ENCODE measurements at places on chromosomes 16 and 17. TPM values are rescaled to one million over a fixed set of nuclear protein-coding genes. Genes with fewer than 3 reads are reported as not detected.

Gene EVI2B
- 0.36 TPM for total RNA-seq

Gene BORCS6
- total RNA-seq = 3.1 TPM

Gene ZDHHC1
- 6.8 TPM for total RNA-seq

Gene MT1H
- not detected for total RNA-seq

Gene EVPLL
- total RNA-seq = not detected

- DNase-seq = no peak
Measured at GRCh38 chr16:69240331-69240730, 53.4 kb downstream of the SNTB2 start.

GRCh38 chr16:80931801-80932707 lies 74.6 kb downstream of the CMC2 start:
- peak; percentile 78 for DNase-seq

GRCh38 chr17:5837055-5837491 lies 233.1 kb upstream of the WSCD1 start:
- no peak for DNase-seq

DNA sequence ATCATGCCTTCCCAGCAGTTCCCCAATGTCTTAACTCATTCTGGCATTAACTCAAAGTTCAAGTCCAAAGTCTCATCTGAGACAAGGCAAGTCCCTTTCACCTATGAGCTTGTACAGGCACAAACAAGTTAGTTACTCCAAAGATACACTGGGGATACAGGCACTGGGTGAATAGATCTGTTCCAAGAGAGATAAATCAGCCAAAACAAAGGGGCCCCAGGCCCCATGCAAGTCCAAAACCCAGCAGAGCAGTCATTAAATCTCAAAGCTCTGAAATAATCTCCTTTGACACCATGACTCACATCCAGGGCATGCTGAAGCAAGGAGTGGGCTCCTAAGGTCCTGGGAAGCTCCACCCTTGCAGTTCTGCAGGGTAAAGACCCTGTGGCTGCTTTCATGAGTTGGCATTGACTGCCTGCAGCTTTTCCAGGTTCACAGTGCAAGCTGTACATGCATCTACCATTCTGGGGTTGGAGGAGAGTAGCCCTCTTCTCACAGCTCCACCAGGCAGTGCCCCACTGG lies 332.2 kb upstream of the KIF2B start:
- DNase-seq = no peak

DNA sequence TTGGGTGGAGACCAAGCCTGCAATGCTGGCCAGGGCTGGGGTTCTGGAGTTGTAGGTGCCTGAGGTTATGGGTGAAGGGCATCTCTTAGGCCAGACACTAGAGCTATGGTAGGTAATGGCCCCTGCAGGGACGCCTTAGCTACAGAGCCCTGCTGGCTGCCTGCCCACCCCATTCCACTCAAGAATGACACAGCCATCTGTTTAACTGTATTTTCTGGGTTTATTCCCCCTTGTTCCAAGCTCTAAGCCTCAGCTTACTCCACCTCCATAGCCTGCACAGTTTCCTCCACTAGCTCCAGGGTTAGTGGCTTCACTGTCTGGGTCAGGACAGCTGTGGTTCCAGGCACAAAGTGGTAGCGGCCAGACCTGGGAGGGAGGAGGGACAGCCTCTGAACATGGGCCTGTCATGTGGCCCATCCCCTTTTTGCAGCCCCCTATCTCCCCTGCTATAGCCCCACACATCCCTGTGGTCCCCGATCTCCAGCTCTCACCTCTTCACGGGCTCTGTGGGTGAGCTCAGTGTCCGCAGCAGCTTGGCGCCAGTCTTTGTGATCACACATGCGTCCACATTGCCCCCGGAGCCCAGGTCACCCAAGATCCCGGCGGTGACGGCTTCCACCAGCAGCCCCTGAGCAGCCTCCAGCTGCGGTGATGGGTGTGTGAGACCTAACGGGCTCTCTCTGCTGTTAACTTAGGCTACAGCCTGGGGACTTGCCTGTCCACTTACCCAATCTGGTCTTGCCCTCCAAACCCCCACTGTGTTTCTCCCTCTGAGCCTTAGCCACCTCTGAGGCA lies 2.1 kb downstream of the PSMB10 start:
- DNase-seq = no peak

DNA sequence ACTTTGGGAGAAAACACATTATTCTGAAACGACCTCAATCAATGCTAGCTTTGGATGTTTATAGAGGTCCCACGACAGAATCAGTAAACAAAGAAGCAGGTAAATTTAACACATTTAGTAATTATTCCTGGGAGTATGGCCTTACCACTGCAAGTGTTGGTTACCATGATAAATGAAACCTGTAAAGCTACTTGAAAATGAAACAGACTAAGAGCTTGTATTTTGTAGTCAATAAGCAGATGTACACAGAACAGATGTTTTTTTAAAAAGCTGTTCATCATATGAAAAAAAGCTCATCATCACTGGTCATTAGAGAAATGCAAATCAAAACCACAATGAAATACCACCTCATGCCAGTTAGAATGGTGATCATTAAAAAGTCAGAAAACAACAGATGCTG lies 295.3 kb upstream of the XYLT1 start:
- no peak for DNase-seq

DNA sequence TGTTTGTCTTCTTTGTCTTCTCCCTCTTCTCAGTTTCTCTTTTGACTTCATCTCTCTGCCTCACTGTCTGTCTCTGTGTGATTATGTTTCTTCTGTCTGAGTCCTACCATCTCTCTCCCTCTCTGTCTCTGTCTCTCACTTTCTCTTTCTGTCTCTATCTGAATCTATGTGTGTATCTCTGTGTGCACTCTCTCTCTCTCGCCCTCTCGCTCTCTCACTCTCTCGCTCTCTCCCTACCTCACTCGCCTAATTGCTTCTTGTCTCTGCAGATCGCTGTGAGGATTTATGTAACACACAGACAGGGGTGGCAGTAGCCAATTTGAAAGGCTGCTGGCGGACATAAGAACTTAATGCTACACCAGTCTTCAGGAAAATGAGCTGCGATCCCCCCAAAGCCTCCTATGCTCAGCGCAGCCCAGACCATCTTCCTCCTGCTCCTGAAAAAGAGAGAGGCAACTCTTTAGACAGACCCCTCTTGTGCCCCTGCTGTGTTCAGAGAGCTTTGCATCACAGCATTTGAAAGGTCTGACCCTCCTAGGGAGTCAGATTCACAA lies 140.9 kb downstream of the CCT6B start:
- DNase-seq = no peak

DNA sequence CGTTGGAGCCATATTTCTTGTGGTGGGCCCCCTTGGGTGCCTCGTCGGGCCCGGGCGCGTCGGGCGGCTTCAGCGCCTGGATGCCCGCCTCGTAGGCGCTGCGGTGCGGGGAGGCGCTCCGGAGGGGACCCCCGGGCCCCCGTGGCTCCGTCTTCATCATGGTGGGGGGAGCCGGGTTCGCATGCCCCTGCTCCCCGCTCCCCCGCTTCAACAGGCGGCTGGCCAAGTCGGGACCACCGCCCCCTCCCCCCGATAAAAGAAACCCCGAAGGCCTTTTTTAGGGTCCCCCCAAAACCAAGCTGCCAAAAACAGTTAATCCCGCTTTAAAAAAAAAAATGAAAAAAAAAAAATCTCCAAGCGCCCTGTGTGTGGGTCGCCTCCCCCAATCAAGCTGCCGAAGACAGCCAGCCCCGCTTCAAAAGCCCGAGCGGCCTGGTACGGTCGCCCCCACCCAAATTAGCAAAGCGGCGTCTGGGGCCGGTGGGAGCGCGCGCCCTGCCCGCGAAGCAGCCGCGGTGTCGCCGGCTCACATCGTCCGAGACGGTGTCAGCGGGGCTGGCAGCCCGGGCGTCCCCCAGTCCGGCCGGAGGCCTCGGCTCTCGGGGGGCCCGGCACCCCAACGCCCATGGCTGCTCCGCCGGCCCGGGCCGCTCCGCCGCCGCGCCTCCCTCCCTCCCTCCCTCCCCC lies at the start of gene PPP1R9B:
Gene PPP1R9B, minus strand, starts transcription at position 324 of the 687 bp plus-strand sequence. Its CDS starts 164 bp downstream, at position 160.
- no peak for DNase-seq

GRCh38 chr17:81927152-81927652 lies 333 bp downstream of the MAFG start:
- DNase-seq = no peak

- DNase-seq = no peak
Measured at GRCh38 chr17:55433029-55433628, 11.5 kb upstream of the MMD start.

DNA sequence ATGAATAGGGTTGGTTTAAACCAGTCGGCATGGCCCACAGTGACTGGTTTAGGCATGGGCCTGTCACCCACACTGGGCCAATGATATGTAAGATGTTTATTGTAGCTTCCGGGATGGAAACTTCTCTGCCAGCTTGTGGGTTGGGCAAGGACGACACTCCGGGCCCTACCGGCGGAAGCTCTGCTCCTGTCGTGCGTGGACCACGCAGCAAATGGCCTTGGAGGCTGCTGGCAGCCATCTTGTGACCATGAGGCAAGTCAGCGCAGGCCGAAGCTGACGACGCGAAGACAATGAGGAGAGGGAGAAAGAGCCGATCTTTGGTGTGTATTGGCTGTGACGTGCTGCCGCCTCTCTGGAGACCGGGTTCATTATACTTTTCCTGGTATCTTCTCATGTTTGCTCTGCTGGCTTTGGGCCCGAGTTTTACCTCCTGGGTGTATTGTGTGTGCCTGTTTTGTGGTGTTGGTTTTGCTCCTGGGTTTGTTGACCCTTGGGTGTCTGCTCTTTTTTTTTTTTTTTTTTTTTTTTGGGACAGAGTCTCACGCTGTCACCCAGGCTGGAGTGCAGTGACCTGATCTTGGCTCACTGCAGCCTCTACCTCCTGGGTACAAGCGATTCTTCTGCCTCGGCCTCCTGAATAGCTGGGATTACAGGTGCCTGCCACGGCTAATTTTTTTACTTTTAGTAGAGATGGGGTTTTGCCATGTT lies 15.4 kb downstream of the SLC25A10 start:
- no peak for DNase-seq

GRCh38 chr16:86934581-86935375 lies 356.4 kb downstream of the FOXL1 start:
- no peak for DNase-seq

GRCh38 chr17:45844695-45845375 lies at the start of gene SPPL2C:
SPPL2C (plus strand) TSS chr17:45844881; CDS start chr17:45844907, 26 bp downstream.
- no peak for DNase-seq

DNA sequence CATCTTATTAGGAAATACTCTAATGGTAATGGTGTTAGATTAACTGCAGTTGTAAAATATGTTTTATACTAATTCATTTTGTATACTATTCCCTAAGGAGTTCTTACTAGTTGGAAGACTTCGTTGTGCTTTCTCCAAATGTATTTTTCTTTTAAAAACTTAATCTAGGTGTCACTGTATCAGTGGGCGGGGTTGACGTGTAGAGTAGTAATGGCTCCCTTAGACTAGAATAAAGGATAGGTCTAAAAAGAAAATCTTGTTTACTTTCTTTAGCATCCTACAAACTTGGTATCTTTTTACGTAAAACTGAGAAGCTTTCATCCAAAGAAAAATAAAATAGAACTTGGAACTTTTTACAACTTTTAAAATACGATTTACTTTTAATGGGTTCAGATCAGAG lies 55.0 kb upstream of the MRC2 start:
- DNase-seq = no peak

DNA sequence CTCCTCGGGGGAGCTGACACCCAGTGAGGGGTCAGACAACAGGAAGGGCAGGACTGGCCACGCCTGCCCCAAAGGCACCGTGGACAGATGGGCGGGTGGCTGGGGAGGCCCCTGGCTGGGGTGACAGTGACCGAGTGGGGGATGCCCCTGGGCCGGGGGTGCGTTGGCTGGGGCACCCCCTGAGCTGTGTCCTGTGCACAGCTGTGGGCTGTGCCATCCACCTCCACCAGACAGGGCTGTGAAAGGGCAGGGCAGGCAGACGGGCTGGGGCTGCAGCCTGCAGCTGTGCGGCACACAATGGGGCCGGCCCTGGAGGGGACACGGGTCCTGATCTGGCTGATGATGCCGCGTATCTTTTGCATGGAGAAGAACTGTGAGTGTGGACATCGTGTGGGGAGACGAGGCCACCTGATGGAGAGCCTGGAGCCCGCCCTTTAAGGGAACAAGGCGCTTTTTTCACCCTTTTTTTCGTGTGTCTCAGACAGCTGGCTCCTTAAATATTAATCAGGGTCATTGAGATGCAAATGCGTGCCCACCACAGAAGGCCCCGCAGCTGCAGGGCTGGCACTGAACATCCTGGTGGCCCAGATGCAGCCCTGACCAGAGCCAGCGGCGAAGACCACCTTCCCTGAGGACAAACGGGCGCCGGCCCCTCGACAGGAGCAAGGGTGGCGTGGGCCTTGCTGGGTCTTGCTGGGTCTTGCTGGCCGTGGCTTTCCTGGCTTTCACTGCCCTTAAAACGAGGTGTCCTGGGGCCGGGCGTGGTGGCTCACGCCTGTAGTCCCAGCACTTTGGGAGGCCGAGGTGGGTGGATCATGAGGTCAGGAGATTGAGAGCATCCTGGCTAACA lies 42.4 kb upstream of the GNG13 start:
- no peak for DNase-seq

DNA sequence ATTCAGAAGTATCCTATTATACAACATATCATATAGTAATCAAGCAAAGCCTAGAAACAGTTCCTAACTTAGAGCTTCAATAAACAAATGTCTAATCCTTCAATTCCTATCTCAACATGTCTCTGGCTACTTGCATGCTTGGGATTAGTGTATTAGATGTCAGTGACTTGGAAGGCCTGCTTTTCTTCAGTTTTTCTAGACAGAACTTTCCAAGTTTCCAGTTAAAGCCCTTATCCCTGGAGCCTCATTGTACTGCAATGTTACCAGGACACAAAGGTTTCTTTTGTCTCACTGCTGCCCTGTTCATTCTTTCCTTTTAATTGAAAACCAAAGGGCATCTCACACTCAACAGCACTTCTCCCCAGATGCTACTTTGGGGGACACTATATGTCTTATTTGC lies 16.5 kb downstream of the PSME3IP1 start:
- no peak for DNase-seq
